Activated effector memory CD4-positive, alpha-beta T cell treated with Interleukin-2 at 50 U/mL for 16 hours (primary cell): ENCODE measurements at places on chromosomes 16 and 17.

- no peak for DNase-seq
These were observed 45.7 kb downstream of the TMEM186 start for GRCh38 chr16:8751481-8752311.

- DNase-seq, result no peak
These were observed 158.8 kb downstream of the AATF start for GRCh38 chr17:37107406-37108083.

DNA sequence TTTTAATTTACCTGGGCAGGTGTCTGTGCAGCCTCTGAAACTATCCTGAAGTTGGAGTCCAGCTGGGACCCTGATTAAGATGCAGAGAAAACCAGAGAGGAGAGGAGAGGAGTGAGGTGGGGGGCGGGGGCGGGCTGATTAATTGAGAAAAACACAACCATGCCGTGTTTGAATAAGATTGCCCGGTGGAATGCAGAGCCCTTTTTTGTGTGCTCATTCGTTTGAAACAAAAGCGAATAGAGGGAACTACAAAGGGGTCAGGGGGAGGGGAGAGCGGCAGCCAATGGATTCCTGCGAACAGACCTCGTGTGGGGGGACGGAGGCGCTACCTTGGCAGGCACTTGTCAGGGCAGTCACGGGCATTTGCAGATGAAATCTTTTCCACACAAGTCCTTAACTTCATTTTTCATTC lies 355.8 kb downstream of the SOX9 start:
- no peak for DNase-seq

DNA sequence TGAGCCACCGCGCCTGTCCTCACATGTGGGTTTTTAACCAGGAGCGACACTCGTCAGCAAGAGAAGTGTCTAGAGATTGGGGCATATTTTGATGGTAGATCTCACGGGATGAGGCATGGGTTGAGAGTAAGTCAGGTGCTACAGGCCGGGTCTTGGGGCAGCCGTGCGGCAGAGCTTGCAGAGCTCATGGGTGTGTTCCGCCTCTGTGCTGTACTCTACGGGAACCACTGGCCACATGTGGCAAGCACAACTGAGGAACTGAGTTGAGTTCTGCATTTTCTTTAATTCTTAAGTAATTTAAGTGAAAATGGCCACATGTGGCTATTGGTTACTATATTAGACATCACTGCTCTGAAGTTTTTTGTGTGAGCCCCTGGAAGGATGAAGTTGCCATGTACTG lies 9.6 kb downstream of the CLUAP1 start:
- no peak for DNase-seq

DNA sequence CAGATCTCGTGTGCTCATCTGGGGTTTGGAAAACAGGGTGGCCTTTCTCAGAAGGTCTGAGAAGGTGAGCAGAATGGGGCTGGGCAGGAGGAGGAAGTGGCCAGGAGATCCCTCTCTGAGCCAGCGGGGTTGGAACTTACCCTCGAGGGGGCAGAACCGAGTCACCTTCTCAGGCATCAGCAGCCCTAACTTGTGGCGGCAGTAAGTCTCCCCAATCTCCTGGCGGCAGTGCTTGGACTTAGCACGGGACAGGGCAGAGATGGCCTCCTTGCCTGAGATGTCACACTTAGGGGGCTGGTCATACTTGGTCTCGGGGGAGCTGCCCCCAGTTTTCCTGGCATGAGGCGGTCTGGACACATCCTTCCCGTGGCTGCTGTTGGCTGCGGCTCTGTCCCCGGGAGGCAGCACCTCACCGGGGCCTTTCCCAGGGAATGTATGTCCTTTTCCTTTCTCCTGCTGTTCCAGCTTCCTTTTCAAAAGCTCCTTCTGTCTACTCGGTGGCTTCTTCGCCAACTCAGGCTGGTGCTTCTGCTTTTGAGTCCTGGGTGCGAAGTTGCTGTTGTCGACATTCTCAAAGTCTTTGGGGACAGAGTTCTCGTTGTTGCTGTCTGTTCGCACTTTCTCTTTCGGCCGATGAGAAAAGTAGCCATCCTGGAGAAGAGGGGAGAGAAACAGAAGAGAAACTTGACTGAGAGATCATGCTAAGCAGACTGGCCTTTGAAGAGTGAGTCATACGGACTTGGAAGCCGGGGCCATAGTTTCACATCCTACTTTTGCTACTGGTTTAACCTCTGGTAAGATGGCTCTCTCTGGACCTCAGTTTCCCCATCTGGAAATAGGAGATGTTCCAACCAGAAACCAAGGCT lies 211.7 kb downstream of the XYLT1 start:
- no peak for DNase-seq

DNA sequence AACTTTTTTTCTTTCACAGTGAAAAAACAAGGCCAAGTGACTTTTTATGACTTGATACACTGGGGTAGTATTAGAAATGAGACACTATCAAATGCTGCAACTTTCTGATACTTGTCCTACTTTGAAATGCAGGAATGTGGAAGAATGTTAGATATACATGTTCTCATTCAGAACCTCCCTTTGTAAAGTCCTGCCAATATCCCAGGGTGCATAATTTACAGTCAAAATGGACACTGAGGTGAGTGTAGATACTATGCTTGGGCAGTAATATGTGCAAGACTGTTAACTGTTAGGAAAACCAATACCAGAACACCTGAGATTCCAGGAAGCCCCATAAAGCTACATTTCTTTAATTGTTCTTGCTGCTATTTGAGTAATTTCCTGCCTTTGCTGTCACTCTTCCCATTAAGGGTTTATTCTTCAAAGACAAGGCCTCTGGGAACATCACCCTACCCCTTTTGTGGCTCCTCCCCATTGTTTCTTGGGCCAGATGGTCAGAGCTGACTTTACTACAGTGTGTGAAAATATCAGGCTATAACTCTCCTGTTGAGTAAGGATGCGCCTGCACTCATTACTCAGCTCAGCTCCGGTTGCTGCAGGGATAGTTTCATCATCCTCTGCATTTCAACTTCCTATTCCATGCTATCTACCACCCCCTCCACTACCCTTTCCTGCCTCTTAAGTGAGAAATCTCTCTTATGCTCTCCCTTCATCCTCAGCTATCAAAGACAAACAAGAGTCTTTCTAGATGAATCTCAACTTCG lies 48.7 kb downstream of the TMEM100 start:
- DNase-seq, result no peak

GRCh38 chr16:46686815-46687473 lies 2.0 kb downstream of the VPS35 start:
- no peak for DNase-seq

DNA sequence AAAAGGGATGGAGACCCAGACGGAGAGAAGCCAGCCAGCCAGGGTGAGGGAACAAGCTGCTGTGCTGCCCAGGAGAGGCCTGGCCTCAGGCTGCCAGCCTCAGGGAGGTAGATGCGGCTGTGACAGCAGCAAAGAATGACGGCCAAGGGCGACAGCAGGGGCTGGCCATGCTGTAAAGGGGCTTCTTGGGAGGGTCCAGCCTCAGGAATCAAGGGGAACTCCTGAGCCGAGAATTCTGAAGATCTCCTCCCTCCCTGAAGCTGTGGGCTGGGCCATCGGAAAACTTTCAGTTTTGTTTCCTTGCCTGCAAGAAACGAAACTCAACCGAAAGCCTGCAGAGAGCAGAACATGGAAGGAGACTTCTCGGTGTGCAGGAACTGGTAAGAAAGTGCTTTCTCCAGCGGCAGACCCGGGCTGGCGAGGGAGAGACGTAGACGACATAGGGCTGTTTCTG lies at the start of gene XAF1:
Gene XAF1 (plus strand): TSS at position 316 of the 454 bp plus-strand sequence. CDS start 33 bp downstream, at position 349.
- peak; percentile 42 for DNase-seq

GRCh38 chr17:35750526-35751395 lies 2.3 kb downstream of the GAS2L2 start:
- DNase-seq, result no peak

- no peak for DNase-seq
These were observed 405.0 kb downstream of the WWOX start for GRCh38 chr16:78504401-78504851.

- DNase-seq, result no peak
These were observed 9.6 kb upstream of the SLC38A8 start for GRCh38 chr16:84052071-84052622.

- DNase-seq, result peak; percentile 21
These were observed 3.9 kb downstream of the TRPV2 start for GRCh38 chr17:16419074-16419928.

GRCh38 chr17:18038149-18038850 lies 668 bp downstream of the ATPAF2 start:
- DNase-seq, result no peak

DNA sequence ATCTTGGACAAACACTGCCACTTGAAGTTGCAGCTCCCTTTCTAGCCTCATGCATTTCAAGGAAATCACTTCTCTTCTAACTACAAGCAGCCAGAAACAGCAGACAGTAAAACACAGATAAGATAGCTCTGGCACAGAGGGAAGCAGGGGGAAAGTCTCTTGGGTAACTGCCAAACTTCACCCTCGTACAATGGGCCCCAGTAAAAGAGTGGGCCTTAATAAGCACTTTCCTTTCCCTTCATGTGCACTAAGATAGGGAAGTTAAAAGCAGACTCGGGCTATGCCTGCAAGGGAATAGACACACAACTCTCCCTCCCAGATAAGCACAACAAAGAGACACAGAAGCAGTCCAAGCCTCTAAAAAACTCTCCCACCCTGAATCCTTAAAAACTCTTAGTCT lies 4.2 kb upstream of the KRTAP4-5 start:
- no peak for DNase-seq

DNA sequence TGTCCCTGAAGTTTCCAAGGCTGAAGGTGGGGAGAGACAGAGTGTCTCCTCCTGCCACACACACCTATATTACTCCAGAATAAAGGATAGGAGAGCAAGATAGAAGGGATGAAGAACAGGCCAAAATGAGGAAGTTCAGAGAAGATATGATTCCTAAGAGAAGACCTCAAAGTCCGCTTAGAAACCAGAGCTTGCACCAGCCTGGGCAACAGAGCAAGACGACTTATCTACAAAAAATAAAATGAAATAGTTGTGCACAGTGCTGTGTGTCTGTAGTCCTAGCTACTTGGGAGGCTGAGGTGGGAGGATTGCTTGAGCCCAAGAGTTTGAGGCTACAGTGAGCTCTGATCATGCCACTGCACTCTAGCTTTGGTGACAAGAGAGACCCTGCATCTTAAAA lies 128.2 kb downstream of the HS3ST3B1 start:
- DNase-seq, result no peak

DNA sequence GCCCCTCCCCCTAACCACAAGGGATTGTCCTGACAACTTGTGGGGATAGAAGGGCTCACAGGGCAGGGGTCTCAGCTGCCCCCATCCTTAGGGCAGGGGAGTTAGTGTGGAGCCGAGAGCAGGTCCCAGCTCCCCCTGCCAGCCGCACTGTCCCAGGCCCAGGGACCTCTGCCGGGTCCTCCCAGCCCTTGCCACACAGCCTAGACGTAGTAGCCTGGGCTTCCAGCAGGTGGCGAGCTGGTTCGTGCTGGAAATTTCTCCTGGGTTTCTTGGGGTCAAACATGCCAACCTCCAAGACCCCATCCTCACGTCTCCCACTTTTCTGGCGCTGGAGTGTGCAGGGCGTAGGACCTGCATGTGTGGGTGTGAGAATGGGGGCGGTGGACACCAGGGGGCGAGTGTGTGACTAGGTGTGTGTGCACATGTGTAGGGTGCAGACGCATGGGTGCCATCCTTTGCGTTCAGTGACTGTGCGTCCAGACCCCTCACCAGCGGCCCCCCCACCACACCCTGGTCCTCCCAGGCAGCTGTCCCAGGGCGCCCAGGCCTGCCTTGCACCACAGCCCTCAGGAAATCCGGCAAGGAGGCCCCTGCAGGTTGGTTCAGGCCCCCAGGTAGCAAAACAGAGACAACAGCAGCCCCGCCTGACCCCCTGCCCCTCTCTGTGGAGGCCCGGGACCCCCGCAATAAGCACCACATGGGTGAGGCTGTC lies 29.5 kb downstream of the SBK1 start:
- no peak for DNase-seq

- DNase-seq, result no peak
These were observed 51.2 kb downstream of the RPA1 start for GRCh38 chr17:1880851-1881630.

DNA sequence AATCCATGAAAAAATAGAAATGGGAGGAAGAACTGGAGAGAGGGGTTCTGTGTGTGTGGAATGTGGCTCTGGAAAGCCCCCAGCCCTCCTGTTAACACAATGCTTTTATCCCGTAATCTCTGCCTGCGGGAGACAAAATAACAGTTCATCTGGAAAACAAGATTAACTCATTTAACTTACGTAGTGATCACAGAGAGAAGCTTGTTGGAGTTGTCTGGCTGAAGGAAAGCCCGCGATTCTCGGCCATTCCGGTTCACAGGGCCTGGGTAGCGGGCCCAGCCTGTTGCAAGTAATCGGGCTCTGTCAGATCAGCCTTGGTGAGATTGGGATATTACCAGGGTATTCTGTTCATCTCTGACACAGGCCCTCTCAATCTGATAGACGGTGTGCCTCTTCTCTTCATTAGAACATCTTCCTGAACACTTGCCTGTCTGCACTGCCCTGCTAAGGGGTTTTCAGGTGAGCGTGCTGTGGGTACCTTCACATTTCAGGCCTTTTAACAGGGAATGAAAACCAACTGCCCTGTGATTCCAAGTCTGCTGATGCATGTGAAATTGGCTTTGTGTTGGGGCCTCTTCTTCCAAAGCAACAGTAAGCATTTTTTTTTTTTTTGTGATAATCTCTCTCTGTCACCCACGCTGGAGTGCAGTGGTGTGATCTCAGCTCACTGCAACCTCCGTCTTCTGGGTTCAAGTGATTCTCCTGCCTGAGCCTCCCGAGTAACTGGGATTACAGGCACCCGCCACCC lies 609.9 kb downstream of the WWOX start:
- no peak for DNase-seq

GRCh38 chr16:27595475-27595874 lies 45.5 kb downstream of the KATNIP start:
- DNase-seq, result no peak

GRCh38 chr16:3874242-3874641 lies 6.3 kb downstream of the CREBBP start:
- DNase-seq, result no peak

GRCh38 chr17:8062807-8063483 lies 24.1 kb downstream of the ALOX15B start:
- DNase-seq, result no peak

- no peak for DNase-seq
These were observed 8.1 kb downstream of the ZCCHC14 start for GRCh38 chr16:87484487-87485331.

DNA sequence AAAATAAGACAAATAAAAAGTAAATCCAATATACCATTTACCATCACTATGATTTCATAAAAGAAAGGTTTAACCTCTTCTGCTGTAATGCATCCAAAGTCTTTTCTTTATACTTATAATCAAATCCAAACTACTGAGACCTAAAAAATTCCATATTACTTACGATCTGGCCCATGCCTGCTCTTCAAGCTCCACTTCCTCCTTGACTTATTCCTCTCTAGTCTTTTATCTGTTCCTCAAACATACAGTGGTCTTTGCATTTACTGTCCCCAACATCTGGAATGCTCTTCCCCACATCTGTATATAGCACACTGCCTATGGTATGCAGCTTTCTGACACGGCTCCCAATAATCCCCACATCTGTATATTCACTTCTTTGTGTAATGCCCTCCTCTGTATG lies 33.8 kb downstream of the PCTP start:
- DNase-seq, result no peak

- no peak for DNase-seq
These were observed 1.1 kb downstream of the GGT6 start for GRCh38 chr17:4559139-4559791.
